ENCODE measurements at places on chromosomes 11 and 22.

DNA sequence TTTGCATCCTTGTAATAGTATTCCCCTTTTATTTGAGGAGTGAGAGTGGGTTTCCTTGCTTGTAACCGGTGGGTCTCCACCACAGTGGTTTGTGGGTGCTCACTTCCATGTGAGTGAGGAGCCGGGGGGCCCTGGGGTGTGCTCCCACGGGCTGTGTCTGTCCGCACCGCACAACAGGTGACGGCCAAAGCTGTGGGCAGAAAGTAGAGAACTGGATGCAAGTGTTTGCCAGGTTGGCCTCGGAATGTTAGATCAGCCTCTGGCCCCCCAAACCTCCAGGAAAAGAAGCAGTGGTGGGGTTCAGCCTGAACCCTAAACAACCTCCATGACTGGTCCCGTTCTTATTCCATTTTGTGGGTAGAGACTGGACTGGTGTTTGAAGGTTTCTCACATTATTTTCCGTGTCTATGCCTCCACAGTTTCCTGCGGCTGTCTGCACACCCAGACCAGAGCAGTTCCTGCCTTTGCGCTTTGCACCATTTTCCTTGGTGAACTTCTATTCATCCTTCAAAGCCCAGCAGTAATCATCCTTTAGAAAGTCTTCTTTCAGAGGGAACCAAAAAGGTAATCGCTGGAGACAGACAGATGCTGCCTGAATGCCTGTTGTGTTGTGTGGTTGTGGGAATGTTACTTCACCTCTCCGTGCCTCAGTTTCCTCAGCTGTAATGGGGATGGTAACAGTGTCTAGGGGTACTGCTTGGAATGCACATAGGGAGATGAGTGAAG, 77.2 kb downstream of the MYEOV start:
- DNase-seq = no peak

- no peak for DNase-seq
Measured at GRCh38 chr11:122853261-122853660, 15.0 kb downstream of the CRTAM start.

GRCh38 chr11:45184640-45185039, 38.2 kb downstream of the PRDM11 start:
- no peak for DNase-seq

- no peak for DNase-seq
Measured at GRCh38 chr22:23452231-23453010, 127.7 kb downstream of the IGLL1 start.

- no peak for DNase-seq
Measured at GRCh38 chr22:49995041-49995360, 17.6 kb downstream of the IL17REL start.

All from astrocyte of the spinal cord (primary cell).